ENCODE measurements at places on chromosomes 7 and 10. TPM values are rescaled to one million over a fixed set of nuclear protein-coding genes. Genes with fewer than 3 reads are reported as not detected.

OR9A2 gene
- total RNA-seq = 0.24 TPM

SEMA3C gene
- total RNA-seq = not detected

DNA sequence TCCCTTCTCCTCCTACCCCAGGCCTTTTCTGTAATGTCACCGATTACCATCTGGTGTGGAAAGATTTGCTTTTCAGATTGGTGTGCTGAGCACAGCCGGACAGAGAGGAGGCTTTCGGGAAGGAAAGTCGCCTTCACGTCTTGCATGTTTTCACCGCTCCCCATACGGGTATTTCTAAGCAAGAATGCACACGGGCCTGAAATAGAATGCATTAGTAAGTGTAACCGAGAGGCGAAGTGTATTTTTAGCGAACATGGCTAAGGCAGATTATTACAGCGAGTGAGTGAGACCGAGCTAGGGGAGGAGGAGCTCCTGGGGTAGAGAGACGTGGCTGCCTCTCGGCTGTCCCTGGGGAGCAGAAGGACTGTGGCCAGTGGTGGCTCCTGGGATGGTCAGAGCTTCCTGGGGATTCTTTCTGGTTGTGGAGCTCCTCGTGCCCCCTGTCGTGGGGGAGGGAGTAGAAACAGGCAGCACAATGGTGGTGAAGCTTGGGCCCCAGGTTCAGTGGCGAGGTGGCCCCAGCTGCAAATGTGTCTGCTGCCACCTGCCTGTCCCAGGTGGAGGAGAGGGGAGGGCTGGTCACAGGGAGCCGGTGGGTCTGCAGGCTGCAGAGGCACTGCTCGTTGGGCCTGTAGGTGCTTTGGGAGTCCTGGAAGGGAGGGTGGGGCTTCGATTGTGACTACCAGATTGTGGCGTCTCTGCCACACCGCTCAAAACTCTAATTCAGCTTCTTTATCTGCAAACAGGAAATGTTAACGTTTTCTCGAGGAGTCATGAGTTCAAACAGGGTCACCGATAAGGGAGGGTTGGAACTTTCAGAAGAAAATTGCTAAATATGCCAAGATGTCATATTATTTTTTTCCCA, 135.8 kb downstream of the CAMK1D start:
- ATAC-seq = peak; percentile 66

DNA sequence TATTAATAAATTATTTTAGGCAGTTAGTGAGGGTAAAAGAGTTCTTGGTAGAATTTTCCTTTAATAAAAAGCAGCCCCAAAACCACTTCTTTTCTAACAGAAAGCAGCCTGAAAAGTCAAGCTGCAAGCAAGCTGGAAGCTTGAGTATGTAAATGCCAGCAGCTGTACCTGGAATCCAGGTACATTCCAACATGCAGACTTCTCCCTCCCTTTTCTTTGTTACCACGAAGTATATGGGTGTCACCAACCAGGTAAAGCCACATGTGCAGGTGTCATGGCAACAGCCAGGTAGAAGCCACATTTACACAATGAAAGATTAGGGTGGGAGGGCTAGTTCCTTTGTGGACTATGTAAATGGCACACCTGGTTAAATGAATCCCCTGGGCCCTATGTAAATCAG, 114.6 kb downstream of the EPC1 start:
- ATAC-seq = no peak

DNA sequence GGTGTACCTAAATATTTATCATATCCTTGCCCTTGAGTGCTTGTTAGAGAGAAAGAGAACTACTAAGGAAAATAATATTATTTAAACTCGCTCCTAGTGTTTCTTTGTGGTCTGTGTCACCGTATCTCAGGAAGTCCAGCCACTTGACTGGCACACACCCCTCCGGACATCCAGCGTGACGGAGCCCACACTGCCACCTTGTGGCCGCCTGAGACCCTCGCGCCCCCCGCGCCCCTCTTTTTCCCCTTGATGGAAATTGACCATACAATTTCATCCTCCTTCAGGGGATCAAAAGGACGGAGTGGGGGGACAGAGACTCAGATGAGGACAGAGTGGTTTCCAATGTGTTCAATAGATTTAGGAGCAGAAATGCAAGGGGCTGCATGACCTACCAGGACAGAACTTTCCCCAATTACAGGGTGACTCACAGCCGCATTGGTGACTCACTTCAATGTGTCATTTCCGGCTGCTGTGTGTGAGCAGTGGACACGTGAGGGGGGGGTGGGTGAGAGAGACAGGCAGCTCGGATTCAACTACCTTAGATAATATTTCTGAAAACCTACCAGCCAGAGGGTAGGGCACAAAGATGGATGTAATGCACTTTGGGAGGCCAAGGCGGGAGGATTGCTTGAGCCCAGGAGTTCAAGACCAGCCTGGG, 11.4 kb downstream of the SERPINE1 start:
- peak; percentile 94 for ATAC-seq

DNA sequence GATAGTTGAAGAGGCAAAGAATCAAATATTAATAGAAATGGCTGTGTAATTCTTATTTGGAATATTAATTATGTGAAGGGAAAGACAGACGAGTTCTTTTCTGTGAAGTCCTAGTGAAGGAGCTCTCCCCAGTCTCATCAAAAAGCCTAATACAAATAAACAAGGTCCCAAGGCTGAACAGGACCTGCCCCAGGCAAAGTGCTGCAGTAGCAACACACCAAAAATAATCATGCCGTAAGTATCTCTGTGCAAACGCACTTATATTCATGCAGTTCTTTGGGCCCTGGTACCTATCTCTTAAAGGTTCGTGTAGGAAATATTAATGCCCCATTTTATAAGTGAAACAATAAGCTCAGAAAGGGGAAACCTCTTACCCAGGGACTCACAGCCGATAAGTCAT, 12.2 kb upstream of the CHST15 start:
- no peak for ATAC-seq

- ATAC-seq = peak; percentile 89
Measured at GRCh38 chr10:110843031-110843430, 28.7 kb upstream of the PDCD4 start.

DNA sequence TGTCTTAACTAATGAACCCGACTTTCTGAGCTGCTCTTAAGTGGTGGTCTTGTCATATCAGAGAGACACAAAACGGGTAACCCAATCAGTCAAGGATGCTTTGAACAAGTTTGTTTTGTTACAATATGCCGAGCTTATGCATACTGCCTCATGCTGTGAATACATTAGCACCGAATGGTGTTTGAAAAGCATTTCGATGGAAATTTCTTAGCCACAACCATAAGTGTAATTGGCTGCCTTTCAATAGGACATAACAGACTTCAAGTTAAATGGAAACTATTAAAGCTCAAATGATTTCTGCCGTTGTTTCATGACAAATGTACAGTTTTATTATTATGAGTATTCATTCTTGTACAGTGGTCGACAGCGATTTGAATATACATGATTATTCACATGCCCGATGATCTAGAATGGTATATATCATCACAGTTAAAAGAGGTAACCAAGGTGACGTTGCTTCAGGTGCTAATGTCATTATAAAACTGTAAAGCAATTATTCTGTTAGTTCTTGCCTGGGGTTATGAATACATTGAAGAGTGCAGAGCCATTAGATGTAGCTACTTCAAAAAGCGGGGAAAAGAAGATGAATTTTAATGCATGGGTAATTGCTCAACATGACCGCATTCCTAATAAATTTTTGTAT, 118.8 kb downstream of the EBF3 start:
- no peak for ATAC-seq

DNA sequence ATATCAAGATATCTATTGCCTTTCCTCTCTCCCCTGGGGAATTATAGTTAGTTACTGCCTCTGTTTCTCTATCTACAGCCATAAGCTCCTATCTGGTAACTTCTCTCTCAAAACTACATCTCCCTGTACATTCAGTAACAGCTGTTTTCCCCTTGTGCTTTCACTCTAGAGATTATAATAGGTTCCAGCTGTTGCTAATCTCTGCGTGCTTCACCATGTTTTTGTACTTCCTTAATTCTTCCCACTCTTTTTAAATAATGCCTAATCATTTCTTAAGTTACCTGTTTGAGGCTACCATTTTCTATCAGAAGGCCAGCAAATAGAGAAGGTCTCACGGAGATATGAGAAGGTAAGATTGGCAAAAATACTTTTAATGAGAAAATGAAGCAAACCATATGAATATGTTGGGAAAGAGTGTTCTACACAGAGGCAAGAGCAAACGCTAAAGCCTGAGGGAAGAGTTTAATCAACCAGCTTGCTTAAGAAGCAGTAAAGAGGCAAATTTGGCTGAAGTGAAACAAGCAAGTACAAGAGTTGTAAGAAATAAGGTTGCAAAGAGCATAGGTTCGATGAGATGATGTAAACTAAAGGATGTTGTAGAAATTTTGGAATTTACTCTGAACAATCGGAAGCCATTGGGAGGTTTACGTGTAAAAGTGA, 101.9 kb upstream of the HGF start:
- ATAC-seq = no peak

DNA sequence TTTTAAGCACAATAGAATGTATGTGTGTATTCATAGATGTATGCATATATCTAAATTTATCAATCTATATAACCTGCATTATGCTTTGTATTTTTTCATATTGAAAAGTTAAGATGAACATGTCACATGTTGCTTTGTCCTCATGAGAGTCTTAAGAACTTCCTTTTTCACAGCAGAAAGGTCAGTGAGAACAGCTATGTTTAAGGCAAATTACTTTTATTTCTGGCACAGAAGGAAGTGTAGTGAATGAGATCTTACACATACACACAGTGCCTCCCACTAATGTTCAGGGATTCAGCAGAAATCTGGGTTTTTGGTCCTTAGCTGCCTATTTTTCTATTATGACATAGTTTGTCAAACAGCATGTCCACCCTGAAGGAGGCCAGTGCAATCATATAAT, 134.8 kb downstream of the TMEM26 start:
- no peak for ATAC-seq

CYP26A1 gene
- total RNA-seq = not detected

GRCh38 chr10:123808286-123808685, 83.3 kb downstream of the CPXM2 start:
- no peak for ATAC-seq

EIF3B gene
- 283 TPM for total RNA-seq

ARHGEF35 gene
- total RNA-seq = 5.1 TPM

LDB3 gene
- total RNA-seq = not detected

DNA sequence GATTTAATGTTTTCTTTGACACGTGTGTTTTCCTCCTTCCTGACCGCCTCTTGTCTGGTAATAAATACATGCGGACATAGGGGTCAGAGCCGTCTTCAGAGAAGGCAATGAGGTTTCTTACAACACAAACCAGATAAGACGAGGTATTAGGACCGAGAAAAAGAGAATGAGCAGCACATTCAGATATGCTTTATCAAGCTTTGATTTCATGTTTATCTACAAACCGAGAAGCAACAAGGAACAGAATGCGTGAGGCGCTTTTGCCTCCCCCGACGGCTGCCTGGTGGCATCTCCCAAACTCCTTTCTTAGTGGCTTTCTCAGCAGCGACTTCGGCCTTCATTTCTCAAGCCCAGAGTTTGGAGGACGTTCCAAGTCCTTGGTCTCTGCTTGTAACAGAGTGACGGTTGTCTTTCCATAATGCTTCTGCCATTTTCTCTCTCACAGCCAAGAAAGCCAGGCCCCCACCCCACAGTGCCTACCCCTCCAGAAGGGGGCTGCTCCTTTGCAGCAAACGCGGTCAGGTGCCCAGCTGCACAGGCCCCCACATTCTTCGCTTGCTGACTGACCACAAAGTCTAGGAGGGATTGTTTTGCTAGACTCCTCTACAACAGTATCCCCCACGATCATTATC, 32.6 kb upstream of the NCAPG2 start:
- ATAC-seq = no peak

- no peak for ATAC-seq
Measured at GRCh38 chr10:47111329-47111862, 188.6 kb upstream of the GDF10 start.

- no peak for ATAC-seq
Measured at GRCh38 chr7:46654546-46655443, 733.7 kb upstream of the IGFBP3 start.

- ATAC-seq = no peak
Measured at GRCh38 chr7:14579971-14580370, 322.6 kb downstream of the DGKB start.

GRCh38 chr10:99827936-99828335, 45.5 kb downstream of the ABCC2 start:
- no peak for ATAC-seq

FGL2 gene
- total RNA-seq = 0.16 TPM

PAOX gene
- 9.2 TPM for total RNA-seq

DNA sequence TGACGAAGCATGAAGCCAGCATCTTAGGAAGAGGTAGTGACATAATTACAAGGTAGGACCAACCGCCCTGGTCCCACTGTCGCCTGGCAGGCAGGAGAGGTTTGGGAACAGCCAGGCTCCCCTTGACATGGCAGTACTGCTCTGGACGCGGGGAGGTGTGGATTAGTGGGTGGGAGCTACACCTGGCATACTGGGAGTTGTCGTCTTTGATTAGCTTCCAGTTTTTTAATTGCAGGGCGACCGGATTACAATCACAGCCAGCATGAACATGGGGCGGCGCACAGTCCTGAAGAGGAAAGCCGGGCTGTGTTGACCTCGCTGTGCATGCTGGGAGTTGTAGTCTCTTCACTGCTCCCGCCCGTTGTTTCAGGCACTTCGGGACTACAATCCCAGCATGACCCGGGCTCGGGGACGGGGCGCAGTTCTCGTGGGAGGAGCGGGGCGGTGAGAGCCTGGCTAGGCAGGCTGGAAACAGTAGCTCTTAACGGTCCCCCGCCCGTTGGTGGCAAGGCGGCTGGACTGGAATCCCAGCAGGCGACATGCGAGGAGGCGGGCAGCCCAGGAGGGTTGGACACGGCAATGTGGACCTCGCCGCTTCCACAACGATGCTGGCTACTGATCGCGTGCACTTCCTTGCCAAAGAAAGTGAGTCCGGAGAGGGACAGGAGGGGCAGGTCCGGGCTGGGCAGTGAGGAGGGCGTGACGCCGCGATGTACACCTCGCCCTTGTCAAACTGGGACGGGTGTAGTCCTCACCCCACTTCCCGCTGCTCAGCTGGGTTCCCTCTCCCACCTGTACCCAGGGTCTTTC, 98.0 kb upstream of the ZNF722 start:
- ATAC-seq = peak; percentile 96

CYP2W1 gene
- not detected for total RNA-seq

DNA sequence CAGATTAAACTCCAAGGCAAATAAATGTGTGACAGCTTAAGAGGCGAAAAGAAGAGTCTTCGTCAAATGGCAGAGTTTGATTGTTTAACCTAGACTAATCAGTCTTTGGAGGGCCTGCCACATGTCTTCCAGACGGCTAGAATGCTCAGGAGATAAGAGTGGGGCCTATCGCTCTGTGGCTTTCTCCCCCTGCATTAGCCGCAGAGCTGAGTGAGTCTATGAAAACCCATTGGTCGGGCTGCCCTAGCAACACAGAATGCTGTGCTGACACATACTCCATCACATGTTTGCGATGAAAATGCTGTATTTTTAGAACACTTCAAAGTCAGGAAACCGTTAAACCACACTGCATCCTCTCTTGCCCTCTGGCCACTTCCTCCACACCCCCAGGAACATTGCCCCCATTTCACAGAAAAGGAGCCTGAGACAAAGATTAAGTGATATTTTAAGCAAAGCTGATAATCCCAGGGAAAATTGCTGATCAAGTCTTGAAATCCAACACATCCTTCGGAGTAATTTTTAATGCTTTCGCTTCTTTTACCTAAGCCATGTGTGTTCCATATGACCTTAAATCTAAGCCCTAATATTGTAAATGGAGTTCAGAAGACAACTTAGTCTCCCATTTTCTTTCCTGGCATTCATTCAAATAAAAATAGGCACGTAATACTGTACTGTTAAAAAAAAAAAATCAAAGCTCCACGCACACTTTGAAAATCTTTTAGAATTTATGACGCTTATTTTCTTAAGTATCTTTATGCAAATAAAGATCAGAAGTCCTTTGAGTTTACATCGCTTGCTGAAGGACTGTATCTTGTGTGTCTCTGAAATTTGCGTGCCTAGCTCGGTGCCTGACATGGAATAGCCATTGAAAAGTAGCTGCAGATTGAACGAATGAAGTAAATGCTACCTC, 161.2 kb downstream of the CELF2 start:
- ATAC-seq = peak; percentile 79

ASB4 gene
- not detected for total RNA-seq

Data from activated T-helper 17 cell treated with anti-CD3 and anti-CD28 coated beads, Interleukin-2, amount 50 U/mL, for 72 hours (primary cell).